ENCODE measurements at places on chromosomes 11 and 22.

DNA sequence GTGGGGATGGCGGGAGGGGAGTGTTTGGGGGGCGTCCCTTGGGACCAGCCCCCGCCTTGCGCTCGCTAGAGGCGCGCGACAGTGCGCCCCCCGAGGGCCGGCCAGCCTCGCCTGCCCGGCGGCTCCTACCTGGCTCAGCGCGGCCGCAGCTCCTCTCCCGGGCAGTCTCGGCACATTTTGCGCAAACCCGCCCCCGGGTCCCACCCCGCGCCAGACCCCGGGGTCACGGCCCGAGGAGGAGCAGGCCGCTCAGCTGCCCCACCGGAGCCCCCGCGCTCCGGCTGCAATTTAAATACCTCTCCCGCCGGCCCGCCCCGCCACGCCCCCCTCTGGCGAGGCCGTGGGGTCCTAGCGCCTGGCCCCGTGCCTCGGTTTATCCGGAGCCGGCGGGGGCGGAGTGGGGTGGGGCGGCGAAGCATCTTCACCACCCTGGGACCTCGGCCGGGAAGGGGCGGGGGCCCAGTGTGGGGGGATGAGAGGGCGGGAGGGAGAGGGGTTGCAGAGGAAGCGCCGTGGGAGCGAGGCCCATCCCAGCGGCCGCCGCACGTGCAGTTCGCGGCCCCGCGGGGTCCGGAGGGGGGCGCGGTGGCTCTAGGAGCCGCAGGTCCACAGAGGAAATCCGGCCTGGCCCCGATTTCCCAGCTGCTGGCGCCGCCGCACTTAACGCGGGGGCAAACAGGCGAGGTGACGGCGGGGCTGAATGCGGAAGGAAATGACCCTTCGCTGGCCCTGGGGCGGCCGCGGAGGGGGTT lies at the start of gene LRRC32:
Gene LRRC32, minus strand, starts transcription at position 263 of the 752 bp plus-strand sequence. CDS start 4,793 bp downstream, outside the sequence.
- no peak for DNase-seq

DNA sequence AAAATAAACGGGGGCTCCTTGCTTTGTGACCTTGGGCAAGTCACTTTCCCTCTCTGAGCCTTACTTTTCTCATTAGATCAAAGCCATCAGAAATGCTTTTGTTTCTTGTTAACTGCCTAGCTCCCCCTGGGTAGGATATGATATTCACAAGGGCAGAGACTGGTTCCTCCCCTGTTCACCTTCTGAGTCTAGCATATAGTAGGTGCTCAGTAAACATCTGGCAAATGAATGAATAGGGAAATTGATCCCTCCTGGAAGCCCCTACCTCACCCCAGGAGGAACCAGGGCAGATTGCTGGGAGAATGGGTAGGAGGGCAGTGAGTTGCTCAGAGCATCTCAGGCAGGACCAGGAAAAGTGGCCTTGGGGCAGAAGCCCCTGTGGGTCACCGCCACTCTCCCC lies 6.6 kb upstream of the SAC3D1 start:
- DNase-seq = no peak

- DNase-seq = no peak
These were observed 58.4 kb upstream of the NUP50 start for GRCh38 chr22:45105281-45105702.

DNA sequence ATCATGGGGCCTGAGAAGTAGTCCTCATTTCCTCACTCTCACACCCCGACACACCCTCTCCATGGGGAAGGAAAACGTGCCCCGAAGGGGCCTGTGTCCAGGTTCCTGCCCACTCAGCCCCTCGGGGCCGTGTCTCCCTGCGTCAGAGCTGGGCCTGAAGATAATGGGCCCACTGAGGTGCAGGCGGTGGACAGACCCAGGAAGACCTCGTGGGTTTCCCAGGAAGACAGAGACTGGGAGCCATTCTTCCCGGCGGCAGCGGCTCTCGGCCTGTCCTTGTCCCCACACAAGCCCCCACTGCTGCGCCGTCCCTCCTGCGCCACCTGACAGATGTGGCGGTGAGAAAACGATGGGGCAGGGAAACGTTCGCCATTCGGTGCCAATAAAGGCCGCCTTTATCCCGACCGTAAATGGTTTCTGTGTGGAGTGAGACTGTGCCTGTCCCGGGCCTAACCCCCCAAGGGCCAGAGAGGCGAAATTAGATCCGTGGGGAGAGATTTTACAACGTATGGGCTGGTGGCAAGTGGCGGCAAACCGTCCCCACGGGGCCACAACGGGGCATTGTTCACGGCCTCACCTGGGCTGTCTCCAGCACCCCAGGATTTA lies 89.0 kb downstream of the CDKN1C start:
- no peak for DNase-seq

DNA sequence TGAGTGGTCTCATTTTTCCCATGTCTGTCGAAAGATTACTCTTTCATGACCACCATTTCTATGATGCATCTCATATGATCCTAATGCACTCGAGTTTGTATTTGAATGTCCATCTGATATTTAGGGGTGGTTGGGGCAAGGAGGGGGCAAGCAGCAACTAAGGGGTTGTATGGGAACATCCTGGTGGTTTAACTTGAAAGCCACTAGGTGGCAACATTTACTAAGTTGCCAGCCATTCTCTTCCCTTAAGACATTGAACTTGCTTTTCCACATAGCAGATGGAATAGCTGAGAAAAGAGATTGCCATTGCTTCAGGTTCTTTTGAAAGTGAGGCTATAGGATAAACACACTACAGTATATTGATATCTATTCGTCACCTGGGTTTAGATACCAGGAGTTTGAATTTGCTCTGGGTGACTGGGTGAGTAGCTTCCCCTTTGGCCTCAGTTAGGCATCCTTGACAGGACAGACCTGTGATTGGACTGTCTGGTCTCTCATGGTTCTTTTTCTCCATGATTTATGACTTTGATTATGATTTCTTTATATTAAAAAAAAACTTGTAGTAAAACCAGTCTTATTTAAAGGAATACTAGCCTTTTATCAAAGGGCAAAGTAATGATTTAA lies 32.4 kb downstream of the NF2 start:
- no peak for DNase-seq

DNA sequence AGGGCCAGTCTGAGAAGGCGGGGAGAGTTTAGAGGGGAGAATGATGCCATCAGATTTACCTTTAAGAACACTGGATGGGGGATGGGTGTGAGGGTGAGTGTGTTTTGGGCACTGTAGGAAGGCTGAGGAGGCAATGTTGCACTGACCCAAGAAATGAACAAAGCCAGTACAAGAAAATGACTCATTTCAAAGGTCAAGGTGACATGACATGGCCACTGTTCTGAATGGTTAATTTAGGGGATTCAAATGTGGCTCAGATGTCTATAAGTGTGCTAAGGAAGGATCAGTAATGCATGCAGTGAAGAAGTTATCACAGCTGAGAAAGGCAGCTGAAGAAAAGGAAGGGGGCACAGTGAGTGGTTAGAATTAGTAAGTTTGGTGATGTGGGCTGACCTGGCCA lies 129.9 kb downstream of the PGR start:
- DNase-seq = no peak

- no peak for DNase-seq
These were observed 88.7 kb upstream of the CHRM4 start for GRCh38 chr11:46480166-46480726.

DNA sequence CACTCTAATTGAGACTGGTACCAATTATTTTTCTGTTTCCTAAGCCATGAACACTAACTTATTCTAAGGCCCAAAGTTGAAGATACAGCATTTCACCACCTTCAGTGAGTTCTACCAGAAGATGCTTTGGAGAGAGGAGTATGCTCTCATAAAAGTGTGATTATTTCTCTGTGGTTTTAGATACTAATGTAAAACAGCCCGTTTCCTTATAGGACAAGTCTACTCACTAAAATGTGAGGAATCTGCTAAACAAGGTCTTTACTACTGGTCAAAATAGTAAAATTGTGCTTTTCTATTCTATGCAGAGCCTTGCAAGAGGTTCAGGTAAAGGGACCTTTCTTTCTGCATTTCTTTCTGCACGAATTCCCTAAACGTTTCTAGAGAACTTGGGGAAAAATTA lies 2.4 kb downstream of the LGR4 start:
- DNase-seq = no peak

- DNase-seq = no peak
These were observed 39.4 kb upstream of the RBX1 start for GRCh38 chr22:40911772-40912171.

DNA sequence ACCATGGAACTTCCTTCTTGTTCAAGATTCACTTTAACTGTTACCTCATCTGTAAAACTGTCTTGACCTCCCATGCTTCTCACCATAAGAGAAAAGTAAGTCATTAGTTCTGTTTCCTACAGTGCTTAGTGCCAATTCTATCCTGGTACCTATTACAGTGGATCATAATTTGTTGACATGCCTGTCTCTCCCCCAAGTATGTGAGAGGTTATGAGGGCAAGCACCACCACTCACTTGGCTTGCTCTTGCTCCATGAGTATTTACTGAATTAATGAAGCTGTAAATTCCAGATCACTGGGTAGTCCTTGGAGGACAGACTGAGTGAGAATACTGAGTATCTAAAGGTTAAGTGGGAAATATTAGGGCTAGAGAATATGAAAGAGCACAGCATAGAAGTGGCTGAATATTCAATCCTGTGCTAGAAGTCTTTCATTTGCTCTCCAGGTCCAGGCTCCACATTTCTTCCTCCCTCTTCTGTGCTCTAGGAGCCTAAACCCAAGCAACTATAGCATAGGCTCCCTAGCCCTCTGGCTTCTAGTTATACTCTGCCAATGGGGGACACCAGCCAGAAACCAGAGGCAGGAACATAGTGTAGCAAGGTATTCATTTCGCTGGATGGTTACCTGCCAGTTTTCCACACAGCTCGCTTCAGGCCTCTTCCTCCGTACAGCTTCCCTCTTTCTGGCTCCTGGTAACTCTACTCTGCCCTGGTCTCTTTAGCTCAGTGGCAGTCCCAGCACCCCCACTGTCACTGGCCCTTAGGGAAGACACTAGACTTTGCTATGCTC lies 118.2 kb upstream of the SLC5A12 start:
- no peak for DNase-seq

DNA sequence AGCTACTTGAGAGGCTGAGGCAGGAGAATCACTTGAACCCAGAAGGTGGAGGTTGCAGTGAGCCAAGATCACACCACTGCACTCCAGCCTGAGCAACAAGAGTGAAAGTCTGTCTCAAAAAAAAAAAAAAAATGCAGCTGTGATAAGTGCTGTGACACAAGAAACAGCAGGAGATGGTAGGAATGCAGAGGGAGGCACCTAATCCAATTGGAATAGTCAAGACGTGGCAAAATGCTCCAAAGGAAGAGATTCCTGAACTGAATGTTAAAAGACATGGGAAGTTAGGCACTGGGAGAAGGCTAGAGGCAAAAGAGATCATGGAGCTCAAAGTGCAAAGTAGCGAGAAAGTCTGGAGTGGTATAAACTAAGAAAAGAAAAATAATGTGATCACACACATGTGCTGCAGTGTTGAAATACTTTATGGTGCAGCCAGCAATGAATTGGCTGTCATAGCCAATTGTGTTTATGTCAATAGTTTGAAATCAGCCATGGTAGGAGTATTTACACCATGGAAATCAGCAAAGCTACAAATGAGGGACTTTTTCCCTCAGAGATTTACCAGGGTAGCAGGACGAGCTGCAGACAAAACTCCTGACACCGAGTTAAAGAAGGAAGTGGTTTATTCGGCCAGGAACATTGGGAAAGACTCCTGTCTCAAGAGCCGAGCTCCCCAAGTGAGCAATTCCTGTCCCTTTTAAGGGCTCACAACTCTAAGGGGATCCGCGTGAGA lies 40.9 kb upstream of the LIPT2 start:
- DNase-seq = no peak

DNA sequence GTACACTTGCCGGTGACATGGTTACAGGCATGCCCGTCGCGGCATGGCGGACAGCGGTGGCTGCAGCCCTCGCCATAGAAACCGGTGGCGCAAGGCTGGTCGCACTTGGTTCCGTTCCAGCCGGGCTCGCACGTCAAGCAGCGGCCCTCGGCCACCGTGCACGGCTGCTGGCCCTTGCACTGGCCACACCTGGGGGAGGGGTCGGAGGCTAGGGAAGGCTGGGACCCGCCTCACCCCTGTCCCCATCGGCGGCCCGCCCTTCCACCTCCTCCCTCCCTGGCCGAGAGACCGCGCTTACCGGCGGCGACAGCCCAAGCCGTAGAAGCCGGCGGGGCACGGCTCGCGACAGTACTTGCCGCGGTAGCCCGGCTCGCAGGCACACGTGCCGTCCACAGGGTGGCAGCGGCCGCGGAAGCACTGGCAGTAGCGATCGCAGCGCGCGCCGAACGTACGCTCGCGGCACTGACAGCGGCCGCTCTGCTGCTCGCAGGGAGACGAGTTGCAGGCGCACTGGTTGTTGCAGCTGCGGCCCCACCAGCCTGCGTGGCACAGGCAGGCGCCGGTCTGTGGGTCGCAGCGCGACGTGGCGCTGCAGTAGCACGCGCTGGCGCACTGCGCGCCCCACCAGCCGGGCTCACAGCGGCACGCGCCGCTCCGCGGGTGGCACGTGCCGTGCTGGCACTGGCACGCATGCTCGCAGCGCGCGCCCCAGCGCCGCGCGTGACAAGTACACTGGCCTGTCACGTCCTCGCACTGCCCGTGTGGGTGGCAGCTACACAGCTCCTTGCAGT lies 6.7 kb downstream of the SCARF2 start:
- DNase-seq = no peak

GRCh38 chr22:22060200-22061084 lies 77.9 kb upstream of the TOP3B start:
- no peak for DNase-seq

DNA sequence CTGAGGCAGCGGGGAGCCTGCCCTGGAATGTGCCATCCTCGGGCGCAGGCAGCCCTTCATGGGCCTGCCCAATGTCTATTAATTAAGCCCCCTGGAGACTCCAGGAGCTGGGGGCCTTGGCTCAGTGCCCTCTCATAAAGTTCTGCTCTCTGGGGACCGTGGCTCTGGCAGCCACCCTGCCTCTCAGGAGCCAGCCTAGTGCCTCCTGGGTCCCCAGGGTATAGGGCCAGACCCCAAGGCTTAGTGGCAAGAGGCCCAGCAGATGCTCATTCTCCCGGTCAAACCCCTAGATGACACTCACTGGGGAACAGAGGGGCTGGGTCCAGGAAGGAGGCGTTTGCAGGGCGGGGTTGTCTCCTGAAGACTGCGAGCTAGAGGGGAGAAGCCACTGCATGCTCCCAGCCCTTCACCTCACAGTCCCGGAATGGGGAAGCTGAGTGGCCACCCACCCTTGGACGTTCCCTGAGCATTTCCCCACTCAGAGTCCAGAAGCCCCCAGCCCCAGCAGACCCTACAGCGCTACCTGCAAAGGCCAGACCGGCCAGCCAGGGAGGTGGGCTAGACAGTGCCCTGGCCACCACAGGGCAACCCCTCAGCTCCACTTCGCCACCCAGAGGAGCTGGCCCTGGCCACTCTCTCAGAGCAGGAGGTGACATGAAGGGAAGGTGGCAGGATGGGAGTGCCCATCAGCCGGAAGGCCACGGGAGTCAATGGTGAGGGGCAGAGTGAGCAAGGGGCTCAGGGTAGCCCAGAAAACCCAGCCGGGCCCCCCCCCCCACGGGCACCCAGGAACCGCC lies 83.0 kb downstream of the CDKN1C start:
- DNase-seq = no peak

- no peak for DNase-seq
These were observed 99.5 kb downstream of the SYT9 start for GRCh38 chr11:7351228-7351627.

DNA sequence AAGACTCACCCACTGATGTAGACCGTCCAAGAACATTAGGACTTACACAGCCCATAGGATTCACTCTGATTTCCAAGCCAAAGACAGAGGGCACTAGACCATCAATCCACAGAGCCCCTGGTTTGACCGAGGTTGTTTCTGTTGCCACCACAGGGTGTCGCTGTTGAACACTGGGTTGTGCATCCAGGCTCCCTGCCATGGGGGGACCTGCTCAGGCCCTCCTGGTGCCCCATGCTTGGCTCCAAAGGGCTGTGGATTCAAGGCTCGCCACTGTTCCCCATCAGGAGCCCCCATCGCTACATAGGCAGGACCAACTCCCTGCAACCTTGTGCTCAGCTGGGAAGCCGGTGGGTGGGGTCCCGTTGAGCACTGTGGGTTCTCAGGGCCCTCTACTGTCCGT lies 128.0 kb upstream of the ANO1 start:
- no peak for DNase-seq

Measured in keratinocyte (primary cell).